ENCODE measurements at places on chromosomes 5 and 9.

DNA sequence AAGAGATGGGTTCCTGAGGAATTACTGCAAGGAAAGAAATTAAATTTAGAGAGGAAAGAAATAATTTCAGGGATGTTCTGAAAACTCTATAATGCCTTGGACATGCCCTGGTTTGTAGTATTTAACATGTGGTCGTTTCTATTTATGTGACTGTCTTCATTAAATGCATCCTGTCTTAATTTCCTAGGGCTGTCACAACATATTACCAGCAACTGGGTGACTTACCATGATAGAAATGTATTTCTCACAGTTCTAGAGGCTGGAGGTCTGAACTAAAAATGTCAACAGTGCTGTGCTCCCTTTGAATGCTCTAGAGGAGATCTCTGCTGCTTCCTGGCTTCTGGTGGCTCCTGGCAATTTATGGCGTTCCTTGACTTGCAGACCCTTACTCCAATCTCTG is 287.7 kb downstream of the FBXL7 start:
- DNase-seq = no peak

DNA sequence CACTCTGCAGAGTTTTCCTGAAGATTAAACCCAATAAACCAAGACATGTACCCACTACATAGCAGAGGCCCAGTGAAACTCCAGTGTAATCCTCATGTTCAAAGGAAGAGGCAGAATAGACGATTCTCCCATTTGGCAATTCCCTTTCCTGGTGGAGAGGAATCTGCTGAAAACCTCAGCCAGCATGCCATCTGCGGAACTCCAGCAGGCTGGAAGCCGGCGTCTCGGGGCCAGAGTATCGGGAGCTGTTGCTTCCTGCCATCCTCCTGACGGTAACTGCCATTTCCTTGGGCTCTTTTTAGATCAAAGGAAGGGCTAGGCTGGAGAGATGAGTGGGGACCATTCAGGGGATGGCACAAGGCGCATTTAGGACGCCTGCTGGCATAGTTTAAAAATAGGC is 20.5 kb downstream of the NEURL1B start:
- no peak for DNase-seq

DNA sequence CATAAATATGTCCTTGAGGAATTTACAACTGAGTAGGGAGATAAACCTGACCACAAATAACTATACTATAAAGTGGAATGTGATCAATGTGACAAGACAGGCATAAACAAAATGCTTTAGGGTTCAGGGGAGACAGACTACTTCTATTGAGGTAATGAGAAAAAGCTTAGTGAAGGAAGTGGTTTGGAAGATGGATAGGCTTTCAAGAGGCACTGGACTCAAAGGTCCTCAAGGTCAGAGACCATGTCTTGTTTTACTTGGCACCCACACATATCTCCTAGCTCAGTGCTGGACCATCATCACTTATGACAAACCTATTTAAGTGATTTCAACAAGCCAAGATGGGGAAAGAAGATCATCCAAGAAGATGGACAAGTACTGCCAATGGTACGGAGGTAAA is 257.8 kb downstream of the BNC2 start:
- no peak for DNase-seq

GRCh38 chr9:124297551-124297901 is 39.8 kb downstream of the NEK6 start:
- DNase-seq = no peak

GRCh38 chr5:143618141-143618540 is 193.8 kb upstream of the HMHB1 start:
- DNase-seq = no peak

GRCh38 chr5:160668356-160668755 is 183.7 kb downstream of the ATP10B start:
- DNase-seq = no peak

DNA sequence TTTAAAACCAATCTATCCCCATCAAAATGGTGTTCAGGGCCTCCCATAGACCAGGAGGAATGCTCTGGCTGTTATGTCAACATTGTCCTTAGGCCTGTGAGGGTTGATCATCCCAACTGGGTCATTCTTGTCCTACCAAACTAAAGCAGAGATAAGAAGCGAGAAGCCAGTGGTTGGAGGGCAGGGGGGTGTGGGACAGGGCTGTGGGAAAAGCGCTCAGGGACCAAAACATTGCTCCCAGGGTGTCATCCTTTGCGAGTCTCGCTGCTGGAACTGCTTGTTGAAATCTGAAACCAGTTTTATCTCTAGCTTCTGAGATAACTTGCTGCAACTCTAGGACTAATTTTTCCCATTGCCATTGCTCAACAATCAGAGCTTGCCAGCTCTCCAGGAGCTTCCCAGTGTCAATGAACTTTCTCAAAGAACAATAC is 48.1 kb downstream of the SPATA31C2 start:
- DNase-seq = no peak

- DNase-seq = no peak
Measured at GRCh38 chr9:21903380-21903965, 90.7 kb downstream of the CDKN2A start.

All from CD4-positive, alpha-beta memory T cell (primary cell).